GM10248 (cell line): ENCODE measurements at places on chromosomes 1 and 21.
A peak's percentile ranks its signal among the peaks of the same experiment; 100 is the strongest.

- DNase-seq: no peak
Measured at GRCh38 chr1:74467786-74468377, 44.5 kb downstream of the LRRC53 start.

DNA sequence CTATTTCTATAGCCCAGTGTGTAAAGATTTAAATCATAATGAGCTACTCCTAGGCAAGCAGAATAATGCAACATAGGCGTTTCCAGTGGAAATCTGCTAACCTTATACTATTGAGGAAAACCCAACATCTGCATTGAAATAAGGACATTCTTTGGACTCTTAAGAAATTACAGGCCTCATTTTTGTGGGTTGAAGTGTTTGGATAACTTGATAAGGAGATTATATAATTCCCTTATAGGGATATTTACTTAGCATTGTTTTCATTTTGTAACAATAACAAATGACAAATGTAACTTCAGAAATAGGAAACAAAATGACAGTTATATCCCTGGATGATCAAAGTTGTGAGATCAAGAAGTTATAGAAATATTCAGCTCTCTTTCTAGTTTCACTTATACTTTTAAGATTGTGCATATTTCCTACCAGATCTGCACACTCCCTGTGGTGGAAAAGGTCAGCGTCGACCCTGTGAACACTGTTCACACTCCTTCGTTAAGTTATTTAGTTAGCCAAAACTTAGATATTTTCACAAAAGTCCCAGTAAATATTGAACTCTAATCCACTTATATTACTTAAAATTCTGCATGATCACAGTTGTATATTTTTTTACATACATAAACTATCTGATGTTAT is 284.4 kb upstream of the C1orf105 start:
- DNase-seq: no peak

- DNase-seq: peak; percentile 50
Measured at GRCh38 chr1:44713321-44713781, 17.6 kb downstream of the RNU5D-1 start.

DNA sequence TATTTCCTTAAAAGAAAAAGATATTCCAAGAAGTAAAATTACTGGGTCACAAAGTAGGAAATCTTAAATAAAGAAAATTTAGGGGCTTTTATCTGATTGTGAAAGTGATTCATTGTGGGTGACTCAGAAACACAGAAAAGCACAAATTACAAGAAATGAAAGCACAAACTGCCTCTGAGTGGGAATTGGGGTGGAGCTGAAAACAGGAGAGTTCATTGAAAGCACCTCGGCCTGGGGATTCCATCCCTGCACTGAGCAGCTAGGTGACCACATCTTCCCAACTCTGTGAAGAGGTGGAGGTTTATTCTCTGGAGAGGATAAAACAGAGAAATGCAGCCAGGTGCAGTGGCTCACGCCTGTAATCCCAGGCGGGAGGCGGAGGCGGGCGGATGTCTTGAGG is 7.4 kb downstream of the GJA4 start:
- no peak for DNase-seq

DNA sequence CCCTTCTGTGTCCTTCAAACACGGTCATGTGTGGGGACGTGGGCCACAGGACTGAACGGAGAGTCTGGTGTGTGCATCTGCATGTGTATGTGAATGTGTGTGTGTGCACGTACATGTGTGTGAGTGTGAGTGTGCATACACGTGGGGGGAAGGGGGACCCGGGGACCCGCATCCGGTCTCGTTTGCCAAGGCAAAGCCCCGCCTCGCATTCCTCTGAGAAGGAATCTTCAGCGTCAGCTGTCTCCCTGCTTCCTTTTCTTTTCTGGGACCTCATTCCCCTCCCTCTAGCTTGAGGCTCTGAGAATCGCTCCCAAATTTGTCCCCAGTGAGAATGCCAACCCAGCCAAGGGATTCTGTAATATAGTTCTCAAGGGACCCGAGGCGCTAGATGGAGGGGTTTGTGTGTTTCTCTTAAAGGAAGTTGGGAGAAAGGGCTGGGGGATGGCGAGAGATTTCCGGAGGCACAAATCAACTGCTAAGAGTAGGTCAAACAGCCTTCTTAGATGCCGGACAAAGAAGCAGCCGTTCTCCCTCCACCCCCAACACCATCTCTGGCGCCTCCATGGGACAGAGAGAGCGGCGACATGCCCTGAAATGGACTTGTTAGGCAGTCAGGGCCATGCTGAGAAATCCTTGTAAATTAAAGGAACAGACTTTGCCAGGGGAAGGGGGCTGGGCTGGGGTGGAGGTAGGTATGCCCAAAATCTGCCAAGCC is 6.6 kb downstream of the IFFO2 start:
- peak; percentile 59 for DNase-seq

DNA sequence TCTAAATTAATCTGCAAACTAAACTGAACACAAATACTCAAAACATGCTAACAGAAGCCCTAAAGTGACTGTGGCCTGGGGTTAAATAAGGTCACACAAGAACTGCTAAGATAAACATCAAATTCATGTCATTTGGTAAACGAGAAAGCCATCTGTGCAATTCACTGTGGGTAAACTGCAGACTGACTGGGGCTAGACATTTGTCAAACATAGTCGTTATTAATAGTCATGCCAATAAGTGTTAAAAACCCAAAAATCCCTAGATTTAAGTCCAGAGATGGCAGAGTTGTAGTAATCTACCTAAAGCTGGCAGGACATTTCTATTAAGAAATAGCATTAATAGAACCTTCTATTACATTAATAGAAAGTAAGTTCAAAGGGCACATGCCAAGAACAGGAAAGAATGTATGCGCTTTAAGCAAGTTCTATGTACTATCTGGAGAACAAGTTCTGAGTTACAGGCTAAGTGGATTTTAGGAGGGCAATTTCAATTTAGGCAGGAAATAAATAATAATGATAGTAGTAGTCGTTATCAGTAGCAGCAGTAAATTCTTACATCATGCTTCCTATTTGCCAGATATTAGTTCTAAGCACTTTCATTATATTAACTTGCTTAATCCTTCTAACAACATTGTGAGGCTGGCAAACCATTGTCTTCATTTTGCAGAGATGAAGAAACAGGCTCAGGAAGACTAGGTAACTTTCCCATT is 8.6 kb downstream of the EDEM3 start:
- DNase-seq: no peak

GRCh38 chr1:156440654-156441437 is 59.7 kb downstream of the MEF2D start:
- DNase-seq: no peak

DNA sequence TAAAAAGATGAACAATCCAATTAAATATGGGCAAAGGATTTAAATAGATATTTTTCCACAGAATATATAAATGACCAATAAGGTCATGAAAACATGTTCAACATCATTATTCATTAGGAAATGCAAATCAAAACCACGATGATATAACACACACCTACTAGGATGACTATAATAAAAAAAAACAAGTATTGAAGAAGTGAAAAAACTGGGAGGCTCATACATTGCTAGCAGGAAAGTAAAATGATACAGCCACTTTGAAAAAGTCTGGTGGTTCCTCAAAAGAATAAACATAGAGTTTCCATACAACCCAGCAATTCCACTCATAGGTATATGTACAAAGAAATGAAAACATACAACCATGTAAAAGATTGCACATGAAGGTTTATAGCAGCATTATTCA is 75.7 kb upstream of the RAB4A start:
- DNase-seq: no peak

GRCh38 chr1:41882068-41882477 is 36.6 kb downstream of the HIVEP3 start:
- DNase-seq: no peak

DNA sequence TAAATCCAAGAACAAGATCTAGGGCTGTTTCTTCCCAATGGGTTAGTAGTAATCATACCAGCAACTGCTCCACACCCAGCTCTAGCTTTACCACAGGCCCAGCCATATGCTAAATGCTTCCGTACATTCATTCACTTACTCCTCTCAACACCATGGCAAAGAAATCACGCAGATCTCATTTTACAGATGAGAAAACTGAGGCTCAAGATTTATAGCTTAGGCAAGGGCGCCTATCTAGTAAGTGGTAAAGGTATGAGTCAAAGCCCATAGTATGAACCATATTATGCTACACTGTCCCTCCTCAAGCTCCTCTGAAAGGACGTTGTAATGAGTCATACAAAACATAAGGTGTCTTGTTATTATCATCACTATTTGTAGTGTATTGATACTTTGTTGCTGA is 82.2 kb downstream of the NIBAN1 start:
- DNase-seq: no peak

GRCh38 chr1:183548116-183548515 is 42.1 kb downstream of the NCF2 start:
- no peak for DNase-seq

- no peak for DNase-seq
Measured at GRCh38 chr1:25683731-25684130, 67.1 kb downstream of the MAN1C1 start.

GRCh38 chr1:1958071-1958541 is 39.0 kb upstream of the TMEM52 start:
- no peak for DNase-seq

- DNase-seq: peak; percentile 23
Measured at GRCh38 chr1:246893191-246893939, 38.4 kb downstream of the AHCTF1 start.

DNA sequence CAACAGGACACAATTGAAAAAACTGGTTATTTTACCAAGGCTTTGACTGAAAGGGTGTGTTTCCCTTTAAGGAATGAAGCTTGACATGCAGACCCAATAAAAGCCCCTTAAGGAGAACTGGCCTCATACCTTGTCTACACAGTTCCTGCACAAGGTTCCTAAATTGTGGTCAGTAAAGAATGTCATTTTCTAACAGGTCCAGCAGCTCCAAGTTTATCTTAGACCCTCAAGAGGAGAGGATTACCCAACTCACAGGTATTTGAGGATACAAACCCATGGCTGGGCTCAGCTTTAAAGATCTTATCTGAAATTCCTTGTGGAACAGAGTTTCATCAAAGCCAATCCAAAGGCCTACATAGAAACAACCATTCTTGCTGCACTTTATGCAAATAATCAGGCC is 31.4 kb upstream of the CBR3 start:
- DNase-seq: no peak

GRCh38 chr1:210771131-210771530 is 362.8 kb downstream of the KCNH1 start:
- no peak for DNase-seq

DNA sequence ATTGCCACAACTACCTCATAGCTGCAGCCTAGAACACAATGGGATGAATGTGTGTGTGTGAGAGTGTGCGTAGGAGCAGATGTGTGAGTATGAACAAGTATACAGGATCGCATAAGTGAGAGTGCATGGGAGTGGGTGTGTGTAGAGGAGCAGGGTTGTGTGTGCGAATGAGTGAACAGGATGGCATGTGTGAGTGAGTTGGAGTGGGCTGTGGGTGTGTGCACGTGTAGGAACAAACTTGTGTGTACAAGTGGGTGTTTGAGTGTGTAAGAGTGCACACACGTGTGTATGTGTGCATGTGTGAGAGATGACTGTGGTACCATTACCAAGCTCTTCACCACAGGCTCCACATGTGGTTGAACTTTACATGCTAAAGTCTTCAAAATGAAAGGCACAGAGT is 175.4 kb upstream of the EDN2 start:
- no peak for DNase-seq
